GM23248 (cell line): ENCODE measurements at places on chromosomes 5 and 9.

- no peak for DNase-seq
Observed at GRCh38 chr9:1829719-1830118, 185.4 kb upstream of the SMARCA2 start.

DNA sequence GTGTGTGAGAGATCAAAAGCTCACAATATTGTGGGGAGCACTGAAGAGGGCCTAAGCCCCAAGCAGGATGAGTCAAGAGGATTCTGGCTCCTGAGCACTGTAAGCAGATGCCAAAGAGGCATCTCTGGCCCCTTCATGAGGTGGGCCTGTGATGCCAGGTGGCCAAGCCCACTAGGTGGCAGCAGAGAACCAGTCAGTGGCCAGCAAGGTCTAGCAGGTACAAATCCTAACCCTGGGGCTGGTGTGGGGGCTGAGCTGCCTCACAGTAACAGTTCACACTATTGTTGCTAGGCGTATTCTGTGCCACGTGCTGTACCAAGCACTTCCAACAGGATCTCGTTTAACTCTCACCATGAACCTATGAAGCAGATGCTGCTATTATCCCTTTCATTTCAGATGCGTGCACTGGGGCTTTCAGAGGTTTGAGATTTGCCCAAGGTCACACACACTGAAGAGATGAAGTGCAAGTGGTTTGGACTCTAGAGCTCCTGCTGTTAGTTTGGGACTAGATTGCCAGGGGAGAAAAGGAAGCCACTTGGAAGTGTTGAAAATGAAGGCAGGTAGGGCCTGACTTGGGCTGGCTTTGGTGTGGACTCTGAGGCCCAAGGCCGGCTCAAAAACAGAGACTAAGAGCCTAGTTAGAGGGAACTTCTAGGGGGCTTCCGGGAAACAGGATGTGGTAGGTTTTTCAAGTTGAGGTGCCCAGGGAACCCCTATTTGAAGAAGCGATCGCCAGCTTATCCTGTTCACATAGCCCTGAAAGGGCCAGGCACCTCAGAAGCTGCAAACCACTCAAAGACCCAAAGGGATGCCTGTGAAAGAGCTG, 4.4 kb upstream of the MLANA start:
- DNase-seq, result peak; percentile 74

- DNase-seq, result peak; percentile 32
Observed at GRCh38 chr9:130234340-130235260, 31.0 kb upstream of the HMCN2 start.

GRCh38 chr5:112862085-112862484, 998 bp downstream of the SRP19 start:
- DNase-seq, result peak; percentile 12

DNA sequence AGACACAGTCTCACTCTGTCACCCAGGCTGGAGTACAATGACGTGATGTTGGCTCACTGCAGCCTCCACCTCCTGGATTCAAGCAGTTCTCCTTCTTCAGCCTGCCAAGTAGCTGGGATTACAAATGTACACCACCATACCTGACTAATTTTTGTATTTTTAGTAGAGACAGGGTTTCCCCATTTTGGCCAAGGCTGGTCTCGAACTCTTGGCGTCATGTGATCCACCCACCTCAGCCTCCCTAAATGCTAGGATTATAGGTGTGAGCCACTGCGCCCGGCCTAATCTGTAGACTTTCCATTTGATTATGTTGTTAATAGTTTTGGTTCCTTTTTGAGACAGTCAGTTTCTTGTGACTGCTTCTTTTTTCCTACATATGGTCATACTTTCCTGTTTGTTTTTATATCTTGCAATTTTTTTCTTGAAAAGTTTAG, 31.0 kb downstream of the MTREX start:
- peak; percentile 50 for DNase-seq

GRCh38 chr5:123785162-123786071, 273.4 kb downstream of the CSNK1G3 start:
- DNase-seq, result peak; percentile 64

DNA sequence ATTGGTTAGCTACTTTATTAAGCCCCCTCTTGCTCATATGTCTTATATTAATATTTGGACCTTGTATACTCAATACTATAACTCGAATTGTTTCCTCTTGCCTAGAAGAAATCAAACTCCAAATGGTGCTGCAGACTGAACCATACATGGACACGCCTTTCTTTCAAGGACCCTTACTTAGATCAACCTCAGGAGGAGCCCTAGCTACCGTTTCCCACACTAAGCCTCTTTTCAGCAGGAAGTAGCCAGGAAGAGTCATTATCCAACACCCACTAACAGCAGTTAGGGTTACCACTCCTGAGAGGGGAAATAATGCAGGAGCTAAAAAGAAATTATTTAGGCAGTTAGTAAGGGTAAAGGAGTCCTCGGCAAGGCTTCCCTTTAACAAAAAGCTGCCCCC, 243.8 kb upstream of the PUM3 start:
- no peak for DNase-seq

- no peak for DNase-seq
Observed at GRCh38 chr9:104206766-104207165, 112.7 kb downstream of the SMC2 start.

DNA sequence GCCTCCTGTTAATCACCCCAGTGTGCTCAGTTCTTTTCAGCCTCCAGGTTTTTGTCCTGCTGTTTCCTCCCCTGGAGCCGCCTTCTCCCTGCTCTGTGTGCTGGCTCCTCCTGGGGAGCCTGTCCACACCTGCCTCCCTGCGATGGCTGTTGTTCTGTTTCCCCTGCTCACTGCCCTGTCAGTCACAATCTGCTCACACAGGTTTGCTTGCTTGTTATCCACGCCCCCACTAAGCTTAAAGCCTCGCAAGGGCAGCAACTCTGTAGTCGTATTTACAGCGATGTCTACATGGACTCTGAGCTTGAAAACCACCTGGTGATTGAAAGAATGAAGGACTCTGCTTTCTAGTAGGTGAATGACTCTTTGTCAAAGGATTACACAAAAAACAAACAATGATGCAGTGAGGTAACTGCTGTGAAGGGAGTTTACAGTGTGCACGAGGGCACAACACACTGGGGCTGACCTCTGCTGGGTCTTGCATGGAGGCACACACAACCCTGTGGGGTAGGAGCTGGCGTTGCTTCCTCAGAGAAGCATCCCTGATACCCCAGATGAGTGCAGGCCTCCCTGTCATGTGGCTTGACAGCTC, 39.6 kb upstream of the TEX48 start:
- no peak for DNase-seq

DNA sequence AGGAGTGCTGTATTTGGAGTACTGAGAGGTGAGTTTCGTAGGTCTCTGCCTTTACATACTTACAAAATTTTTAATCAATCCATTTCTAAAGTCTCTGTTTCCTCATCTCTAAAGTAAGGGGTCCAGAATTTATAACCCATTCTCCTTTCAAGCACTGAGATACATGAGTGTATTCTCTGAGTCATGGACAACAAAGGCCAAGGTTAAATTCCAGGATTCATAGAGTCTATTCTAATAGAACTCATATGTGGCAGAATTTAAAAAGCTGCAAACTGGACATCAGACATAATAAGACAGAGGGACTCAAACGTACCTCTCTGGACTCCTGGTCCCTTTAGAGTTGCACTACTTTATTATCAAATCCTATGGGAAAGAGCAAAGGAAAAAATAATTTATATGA, 112.5 kb upstream of the SLIT3 start:
- peak; percentile 75 for DNase-seq

GRCh38 chr5:163379298-163380155, 57.9 kb upstream of the CCNG1 start:
- peak; percentile 86 for DNase-seq

DNA sequence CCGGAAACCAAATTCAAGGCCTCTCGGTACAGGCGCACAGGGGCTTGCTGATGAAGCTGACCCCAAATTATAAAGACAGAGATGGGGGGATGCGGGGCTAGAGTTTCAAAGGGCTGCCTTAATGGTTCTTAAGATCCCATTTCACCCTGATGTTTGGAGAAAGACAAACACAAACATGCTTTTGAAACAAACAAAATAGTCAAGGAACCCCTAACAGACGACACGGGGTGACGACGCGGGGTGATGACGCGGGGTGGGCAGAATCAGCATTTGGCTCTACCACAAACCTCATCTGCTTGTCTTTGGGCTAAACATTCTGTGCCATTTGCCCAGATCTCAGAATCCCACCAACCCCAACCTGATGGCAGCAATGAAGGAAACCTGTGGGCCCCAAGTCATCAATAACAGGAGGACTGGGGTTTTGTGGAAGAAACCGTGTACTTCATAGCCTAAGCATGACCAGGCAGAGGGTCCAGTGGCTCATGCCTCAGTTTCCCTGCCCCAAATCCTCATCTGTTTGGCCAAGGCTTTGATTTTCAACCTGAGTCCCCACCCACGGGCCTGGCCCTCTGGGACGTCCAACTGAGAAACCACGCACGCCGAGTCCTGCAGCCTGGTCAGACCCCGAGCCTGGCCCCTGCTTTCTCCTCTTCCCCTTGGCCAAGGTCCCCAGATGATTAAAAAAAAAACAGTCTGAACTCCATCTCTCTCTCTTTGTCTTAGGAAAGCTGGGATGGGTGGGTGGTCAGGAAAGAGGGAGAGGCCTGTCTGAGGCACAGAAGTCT, 148.5 kb downstream of the COL23A1 start:
- no peak for DNase-seq

- DNase-seq, result no peak
Observed at GRCh38 chr5:142630927-142631539, 54.9 kb downstream of the FGF1 start.

DNA sequence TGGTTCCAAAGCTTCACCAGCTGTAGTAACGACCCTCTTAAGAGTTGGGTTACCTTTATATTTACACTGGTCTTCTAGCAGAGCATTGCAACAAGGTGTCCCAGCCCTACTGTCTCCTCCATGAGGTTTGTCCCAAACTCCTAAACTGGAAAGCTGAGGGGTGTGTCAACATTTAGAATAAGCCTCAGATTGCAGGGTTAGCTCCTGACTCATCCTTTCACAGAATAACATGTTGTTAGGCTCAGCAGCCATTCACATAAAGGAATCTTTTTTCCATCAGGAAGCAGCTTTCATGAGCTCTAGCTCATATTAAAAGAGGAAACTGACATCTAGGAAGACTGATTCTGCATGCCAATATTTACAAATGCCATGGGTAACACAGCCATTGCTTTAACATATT, 238.7 kb downstream of the EFNA5 start:
- peak; percentile 58 for DNase-seq

DNA sequence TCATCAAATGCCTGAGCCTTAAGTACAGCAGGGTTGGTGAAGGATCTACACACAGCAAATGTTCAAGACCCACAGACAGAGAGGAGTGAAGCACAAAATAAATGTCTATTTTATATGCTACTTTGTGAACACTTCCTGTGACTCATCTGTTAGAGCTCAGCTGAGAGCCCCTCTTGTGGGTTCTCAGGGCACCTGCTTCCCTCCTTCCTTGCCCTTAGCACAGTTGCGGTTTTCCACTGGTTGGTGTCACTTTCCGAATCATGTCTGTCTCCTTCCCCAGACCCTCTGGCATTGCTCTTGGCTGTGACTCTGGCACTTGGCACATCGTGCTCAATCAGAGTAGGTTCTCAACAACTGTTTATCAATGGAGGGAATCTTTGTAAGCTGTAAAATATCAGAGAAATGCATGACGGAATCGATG, 128.5 kb upstream of the STC2 start:
- DNase-seq, result no peak

DNA sequence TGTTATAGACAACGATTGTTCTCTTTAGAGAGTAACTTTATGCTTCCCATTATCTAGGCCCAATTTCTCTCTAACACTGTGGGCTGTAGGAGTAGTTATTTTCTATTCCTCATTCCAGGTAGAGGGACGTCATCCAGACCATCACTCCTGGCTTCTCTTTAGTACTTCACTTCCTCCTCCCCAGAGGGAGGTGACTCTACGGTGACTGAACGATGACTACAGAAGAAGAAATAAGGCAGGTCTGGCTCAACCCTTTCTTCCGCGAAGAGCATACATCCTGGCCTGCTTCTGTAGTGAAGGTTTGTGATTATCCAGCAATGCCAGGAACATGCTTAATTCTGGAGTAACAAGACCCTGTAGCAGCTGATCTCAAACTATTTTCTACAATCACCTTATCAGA, 50.8 kb downstream of the HMGCR start:
- DNase-seq, result no peak

- DNase-seq, result peak; percentile 96
Observed at GRCh38 chr9:127159325-127159801, 36.9 kb upstream of the ANGPTL2 start.

- DNase-seq, result peak; percentile 0
Observed at GRCh38 chr9:11319538-11319937, 706.7 kb upstream of the PTPRD start.

DNA sequence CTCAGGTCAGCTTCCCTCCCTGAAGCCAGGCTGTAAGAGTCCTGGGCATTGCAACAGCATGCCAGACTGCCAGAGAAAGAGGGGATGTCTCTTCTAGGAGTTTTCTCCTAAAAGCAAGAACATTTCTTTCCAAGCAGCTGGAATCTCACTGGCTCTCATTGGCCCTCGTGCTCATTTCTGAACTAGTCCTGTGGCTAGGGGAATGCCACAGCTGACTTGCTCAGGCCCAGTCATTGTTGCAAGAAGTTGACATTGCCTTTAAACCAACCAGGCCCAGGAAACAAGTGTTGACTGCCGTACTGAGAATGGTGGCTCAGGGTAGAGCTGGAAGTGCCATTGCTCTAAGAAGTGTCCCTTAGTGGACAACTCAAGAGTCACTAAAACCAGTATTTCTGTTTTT, 15.0 kb upstream of the CEP120 start:
- DNase-seq, result no peak

GRCh38 chr9:127568971-127569885, 42.8 kb upstream of the STXBP1 start:
- peak; percentile 94 for DNase-seq

GRCh38 chr9:89471390-89471789, 26.5 kb downstream of the SEMA4D start:
- DNase-seq, result no peak
